Activated naive CD8-positive, alpha-beta T cell treated with anti-CD3 and anti-CD28 coated beads, Interleukin-2, amount 50 U/mL, for 24 hours (primary cell): ENCODE measurements at places on chromosomes 2 and 18.

GRCh38 chr2:118524911-118525310 is 322.5 kb downstream of the EN1 start:
- DNase-seq = no peak

DNA sequence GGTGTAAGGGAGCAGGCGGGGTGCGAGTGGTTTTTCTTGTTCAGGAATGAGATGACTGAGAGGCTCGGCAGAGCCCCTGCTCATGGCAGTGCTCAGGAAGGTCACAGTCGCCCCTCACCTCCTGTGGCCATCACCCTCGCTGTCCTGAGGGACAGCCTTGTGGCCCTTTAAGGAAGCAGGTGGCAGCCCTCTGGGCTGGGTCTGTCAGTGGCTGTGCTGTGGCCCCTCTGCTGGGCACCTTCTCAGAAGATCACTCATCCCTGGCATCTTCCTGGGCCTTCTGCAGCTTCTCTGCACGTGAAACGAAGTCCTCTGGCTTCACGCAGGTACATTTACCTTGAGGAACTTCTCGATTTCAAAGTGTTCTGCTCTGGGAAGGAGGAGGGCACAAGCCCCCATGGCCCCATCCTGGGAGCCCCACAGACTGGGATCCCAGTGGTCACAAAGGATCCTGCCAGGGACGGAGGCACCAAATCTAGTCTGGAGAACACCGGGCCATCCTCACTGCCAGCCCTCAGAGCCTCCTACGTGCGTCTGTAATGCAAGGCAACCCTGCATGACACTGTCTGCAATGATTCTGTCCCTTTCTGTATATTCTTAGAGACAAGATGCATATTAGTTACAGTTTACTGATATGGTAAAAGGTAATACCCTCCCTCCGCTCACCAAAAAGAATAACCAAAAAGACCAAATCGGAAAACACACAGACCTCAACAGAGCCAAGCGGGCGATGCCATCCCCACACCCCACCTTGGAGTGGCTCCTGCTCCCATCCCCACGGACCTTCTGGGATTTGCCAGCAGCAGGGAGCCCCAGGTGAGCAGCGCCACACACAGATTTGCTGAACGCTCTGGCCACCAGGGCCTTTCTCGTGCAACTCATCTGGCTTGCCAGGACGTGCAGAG is 25.9 kb upstream of the FAHD2A start:
- DNase-seq = no peak

- DNase-seq = no peak
Observed at GRCh38 chr2:238105506-238106338, 5.6 kb downstream of the ESPNL start.

DNA sequence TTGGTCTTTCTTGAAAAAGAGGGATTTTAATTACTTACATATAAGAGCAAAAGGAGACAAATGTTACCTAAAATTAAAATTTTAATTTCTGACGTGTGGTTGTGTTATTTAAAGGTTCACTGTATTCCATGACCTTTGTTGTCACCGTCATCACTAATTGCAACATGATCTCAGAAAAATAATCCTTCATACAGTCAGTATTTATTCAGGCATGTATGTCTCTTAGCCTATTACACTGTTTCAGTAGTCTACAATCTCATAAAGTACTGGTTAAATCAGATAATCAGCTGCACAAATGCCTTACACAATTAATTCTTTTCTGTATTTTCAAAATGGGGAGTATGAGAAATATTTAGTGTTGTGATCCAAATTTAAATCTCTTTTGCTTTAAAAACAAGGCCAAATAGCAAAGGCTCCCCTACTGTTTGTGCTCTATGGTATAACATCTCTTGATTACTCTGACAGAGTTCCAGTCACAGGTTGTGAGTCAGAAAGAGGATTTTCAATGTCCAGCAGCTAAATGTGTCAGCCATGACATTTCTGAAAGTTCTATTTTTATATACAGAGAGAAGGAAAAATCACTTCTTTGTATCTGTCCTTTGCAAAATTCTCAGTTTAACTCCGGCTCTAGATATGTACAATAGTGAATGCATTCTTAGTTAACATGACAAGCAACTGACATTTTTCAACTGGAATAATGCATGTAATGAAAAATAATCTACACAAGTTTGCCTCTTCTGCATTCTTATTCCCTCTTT is 184.0 kb downstream of the FIGN start:
- no peak for DNase-seq

- DNase-seq = no peak
Observed at GRCh38 chr18:76454418-76454817, 40.6 kb downstream of the ZNF516 start.

DNA sequence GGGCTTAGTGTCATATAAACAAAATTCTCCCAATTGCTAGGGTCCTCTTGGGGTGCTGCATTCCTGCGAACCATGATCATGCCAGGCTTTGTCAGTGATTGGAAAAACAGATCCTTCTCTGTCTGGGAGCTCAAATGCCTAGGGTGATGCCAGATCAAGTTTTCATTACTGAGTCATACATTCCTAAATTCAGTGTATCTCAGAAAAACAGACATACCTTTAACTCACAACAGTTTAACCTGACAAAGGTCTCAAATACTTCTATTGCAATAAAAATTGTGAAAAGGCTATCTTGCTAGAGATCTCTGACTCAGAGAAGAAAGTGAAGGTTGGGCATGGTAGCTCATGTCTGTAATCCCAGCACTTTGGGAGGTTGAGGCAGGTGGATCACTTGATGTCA is 86.9 kb downstream of the SH3YL1 start:
- no peak for DNase-seq

GRCh38 chr2:216653931-216654365 is 20.7 kb downstream of the IGFBP2 start:
- DNase-seq = no peak

DNA sequence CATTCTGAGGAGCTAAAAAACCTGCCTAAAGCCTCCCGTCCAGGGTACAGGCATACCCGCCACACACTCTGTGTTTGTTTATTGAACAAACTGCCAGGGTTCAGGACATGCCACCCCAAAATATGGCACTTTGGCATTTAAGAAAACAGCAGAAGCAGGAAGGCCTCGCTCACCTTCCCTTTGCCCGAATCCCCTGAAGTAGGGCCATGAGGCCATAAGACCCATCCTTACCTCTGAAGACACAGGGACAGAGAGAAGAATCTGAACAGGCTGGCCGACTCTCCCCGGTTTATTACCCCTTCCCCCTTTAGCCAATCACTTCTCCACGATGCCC is 1.7 kb upstream of the NEURL3 start:
- DNase-seq = no peak

DNA sequence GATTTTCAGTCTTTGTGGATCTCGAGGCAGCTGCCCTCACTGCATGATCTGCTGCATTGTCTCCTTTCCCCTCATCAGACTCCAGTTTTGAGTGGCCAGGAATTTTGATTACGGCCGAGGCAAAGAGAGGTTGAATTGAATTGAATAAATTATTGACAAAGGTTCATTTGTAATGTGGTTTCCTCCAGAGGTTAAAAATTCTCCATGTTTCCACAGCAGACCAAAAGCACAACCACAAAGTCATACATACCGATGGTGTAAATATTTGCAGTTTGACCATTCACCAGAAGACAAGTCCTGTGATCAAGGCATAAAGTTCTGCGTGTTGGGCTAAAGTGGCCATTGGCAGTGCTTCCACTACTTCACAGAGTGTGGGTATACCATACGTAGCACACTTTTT is 343.8 kb upstream of the MYT1L start:
- no peak for DNase-seq

- DNase-seq = no peak
Observed at GRCh38 chr2:169294001-169294675, 68.2 kb downstream of the LRP2 start.

DNA sequence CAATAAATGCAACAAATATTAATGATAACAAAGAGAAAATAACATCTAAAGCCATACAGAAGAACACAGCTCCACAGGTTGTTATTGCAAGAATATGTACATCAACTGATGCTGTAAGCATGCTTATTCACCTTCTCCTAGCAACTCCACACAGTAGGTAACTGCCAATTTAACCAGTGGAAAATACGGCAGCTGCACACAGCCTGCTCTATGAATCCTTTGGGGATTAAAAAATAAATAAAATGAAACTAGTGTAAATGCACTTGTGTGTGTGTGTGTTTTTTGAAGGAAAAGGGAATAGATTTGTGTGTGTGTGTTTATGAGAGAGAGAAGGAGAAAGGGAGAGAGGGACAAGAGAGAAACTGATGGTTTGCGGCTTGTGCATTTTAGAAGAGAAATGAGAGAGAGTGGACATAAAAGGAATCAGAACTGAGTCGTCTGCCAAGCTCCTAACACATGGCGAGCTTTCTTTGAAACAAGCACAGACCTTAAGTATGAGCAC is 96.2 kb upstream of the PDE1A start:
- DNase-seq = no peak

DNA sequence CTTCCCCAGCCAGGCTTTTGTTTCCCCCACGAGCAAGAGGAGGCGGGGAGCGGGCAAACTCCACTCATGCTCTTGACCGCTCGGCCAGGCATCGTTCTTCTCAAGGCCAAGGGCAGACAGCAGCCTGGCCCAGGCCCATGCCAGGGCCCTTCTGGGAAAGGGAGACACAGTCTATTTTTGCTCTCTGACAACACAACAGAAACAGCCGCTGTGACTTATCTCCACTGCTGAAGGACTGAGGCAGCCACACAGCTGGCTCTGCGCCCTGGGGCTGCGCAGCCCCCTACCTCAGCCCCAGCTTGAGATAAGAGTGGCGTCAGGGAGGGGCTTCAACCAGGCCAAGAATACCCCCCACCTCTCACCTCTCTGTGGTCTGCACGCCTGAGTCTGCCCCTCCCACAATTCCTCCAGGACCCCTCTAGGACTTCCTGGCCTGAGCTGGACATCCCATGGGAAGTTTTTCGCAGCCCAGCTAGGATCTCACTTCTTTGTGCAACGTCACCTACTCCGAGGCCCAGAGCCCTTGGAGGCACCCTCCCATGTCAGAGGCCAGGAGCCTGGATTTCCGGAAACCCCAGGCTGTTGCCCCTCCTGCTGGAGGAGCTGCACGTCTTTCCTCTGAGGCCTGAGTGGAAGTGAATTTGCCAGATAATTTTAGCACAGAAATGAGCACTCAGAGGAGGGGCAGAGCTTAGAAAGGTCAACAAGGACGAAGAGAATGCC is 118.9 kb upstream of the OTOS start:
- no peak for DNase-seq

DNA sequence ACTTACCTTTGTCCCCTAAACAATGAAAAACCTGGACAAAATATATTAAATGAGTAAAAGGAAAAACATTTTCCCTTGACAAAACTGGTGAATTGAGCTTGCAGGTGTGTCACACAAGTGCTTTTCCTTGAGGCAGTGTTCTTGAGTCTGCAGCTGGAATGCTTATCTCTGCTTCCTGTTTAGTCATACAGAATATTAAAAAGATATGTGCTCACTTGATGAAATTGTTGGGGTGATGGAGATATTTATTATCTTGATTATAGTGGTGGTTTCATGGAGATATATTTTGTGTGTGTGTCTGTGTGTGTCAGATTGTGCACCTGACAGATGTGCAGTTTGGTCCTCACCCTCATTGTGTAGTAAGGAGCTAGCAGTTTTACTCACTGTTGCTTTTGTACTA is 3.3 kb downstream of the TAF1B start:
- DNase-seq = no peak

DNA sequence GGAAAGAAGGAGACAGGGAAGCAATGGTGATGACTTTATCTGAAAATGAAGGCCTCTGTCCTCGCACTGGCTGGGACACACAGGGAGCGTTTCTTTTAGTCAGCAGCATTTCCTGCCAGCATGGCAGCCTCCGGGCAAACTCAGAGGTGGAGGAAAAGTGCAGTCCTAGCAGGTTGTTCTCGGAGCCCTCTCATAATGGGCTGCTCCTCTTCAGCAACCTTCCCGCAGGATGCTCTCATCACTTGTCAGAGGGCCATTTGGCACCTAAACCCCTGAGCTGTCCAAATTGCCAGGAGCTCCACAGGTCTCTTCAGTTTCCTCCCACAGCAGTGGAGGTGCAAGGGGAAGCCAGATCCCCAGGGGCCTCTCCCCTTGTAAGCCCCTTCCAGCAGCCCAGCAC is 6.2 kb downstream of the STK39 start:
- peak; percentile 12 for DNase-seq

DNA sequence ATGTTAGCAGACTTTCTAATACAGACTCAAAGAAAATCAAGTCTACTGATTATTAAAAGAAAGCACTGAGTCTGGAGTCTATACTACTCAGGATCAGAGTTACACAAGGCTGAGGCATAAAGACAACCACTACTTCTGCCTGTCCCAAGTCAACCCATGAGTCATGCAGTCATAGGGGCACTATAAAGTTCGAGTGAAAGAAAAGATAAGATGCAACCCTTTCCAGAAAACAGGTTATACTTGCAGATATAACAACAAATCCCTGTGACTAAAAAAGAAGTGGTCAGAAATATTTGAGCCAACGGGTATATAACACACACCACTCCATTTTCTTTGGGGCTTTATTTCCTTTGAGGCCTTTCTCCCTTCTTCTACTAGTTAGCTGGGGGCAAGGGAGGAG is 18.6 kb upstream of the SCRN3 start:
- DNase-seq = no peak

DNA sequence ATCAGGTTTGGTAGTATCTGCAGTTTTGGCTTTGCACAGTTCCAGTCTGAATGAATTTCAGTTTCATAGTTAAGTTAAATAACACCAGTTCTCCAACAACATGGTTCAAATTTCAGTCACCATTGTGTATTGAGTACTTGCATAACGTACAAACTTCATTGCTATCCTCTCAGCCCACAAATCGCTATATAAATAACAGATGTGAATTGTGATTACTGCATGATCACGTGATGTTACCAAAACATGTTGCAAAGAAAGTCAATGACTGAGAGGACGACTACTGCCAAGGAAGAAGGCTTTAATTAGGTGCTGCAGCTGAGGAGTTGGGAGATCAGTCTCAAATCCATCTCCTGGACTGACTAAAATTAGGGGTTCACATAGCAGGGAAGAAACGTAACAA is 48.2 kb downstream of the COL4A4 start:
- no peak for DNase-seq
